ENCODE measurements at places on chromosomes 2 and 18.

- DNase-seq, result no peak
Measured at GRCh38 chr2:218960309-218961165, 1.1 kb downstream of the CDK5R2 start.

DNA sequence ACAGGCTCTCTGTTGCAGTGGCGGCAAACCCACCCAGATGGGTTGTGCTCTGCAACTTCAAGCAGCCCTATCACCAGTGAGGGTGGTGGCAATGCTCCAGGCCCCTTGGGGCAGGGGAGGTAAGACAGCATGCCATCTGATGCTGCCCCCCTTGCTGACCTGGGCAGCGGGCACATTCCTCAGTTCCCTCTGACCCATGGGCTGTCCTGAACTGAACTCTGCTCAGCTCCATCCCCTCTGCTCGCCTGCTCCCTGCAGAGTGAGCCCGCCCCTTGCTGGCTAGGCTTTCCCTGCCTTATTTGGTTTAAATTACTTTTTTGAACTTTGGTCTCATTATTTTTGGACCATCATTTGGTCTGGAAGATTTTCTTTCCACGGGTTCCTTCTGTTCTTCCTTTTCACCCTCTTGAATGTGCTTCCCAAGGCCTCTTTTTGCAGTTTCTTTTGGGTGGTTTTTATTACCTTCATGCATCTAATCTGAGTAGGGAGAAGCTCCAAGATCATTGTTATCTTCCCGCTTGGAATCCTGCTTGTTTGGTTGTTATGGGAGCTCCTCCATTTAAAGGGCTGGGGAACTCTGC, 565.4 kb downstream of the TNS1 start:
- DNase-seq, result no peak

DNA sequence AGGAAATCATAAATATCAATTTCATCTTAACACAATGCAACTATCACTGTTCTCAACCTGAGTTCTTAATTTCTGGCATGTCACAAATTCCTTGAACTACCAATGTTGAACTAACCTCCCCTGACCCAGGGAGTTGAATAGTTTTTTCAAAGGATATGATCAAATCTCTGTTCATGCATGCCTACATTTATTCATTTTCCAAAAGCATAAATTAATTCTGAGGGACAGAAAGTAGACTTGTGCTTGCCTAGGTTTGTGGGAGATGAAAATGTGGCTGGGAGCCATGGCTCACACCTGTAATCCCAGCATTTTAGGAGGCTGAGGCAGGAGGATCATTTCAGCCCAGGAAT, 175.7 kb downstream of the TGIF1 start:
- no peak for DNase-seq

DNA sequence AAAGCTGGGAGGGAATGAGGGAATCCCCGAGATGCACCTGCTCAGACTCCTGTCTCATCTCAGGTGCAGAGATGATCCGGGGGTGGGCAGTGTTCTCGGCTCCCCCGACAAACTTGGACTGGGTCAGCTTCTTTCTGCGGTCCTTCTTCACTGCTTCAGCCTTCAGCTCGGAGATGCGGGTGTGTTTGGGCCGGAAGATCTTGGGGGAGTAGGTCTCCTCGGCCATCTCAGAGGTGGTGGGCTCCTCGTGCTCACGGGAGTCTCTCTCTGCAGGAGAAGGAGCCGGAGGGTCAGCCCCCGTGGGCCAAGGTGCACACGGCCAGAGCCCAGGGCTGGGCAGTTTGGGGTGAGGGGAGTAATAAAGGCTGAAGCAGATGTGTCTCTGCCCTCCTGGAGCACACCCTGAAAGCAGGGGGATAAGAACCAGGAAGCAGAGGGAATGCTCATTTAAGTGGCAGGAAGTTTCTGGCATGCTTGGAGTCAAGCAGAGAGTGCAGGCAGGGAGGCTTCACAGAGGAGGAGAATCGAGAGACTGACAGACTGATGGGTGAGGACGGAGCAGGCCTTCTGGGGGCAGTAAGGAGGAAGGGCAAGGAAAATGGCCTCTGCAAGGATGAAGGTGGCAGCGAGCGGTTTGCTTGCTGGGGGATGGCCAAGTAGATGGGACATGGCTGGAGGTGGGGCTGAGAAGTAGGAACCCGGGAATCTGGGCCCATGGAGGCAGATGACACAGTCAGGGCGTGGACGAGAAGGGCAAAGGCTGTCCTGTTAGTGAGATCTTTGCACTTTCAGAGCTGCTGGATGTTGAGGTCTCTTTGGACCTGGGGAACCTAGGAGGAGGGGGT, 16.3 kb downstream of the IGFBP5 start:
- no peak for DNase-seq

- no peak for DNase-seq
Measured at GRCh38 chr2:70927138-70927537, 8.6 kb upstream of the ATP6V1B1 start.

DNA sequence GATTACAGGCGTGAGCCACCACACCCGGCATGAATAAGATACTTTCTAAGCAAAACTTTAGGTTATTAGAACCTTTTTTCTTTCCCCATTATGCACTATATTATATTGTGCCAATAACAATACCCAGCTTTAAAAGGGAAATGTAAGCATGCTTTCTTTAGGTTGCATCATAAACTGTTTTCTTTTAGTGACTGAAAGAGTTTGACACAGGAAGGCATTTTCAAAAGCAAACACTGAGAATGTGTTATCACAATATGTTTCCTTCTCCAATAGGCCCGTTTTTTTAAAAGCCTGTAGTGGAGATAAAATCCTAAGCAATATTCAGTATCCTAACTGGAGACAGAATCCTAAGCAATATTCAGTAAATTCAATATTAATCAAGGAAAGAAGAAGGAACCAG, 16.7 kb upstream of the EPB41L5 start:
- no peak for DNase-seq

- DNase-seq, result no peak
Measured at GRCh38 chr2:98515250-98515991, 70.8 kb downstream of the INPP4A start.

- no peak for DNase-seq
Measured at GRCh38 chr2:28274911-28275685, 117.6 kb upstream of the FOSL2 start.

DNA sequence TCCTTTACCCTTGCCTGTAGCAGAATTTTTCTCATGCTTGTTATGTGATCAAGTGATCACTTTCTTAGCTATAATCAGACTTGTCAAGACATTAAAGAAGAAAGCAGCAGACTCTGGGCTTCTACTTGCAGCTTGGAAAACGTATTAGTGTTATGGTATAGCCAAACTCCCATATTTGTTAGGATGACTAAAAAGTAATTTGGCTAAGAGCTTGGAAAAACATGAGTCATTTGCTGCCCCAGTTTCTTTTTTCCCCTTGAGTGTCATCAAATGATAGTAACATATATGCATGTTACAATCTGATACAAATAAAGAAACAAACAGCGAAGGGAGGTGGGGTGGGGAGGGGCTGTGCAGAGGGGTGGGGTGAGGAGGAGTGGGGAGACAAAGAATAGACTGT, 155.5 kb downstream of the IKZF2 start:
- DNase-seq, result no peak

- DNase-seq, result peak; percentile 66
Measured at GRCh38 chr2:208025037-208025813, at the start of gene PLEKHM3. Gene PLEKHM3 (minus strand): TSS chr2:208025527. CDS start chr2:208001639, 23,888 bp downstream.

DNA sequence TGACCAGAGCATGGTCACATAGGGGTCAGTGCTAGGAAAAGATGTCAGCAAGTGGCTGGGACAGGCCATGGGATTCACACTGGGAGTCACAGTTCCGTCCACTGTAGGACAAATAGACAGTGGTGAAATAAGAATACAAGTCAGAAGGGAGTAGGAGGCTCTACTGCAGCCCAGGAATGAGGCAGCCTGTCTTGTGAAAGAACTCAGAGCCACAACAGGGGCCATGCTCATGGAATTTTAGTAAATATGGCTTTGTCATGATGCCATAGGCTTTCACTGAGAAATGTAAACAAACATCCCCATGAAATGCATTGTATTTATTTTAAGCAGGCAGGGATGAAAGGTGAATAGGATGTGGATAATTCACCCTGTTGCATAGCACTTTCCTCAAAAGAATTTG, 504.3 kb downstream of the SOX11 start:
- no peak for DNase-seq

DNA sequence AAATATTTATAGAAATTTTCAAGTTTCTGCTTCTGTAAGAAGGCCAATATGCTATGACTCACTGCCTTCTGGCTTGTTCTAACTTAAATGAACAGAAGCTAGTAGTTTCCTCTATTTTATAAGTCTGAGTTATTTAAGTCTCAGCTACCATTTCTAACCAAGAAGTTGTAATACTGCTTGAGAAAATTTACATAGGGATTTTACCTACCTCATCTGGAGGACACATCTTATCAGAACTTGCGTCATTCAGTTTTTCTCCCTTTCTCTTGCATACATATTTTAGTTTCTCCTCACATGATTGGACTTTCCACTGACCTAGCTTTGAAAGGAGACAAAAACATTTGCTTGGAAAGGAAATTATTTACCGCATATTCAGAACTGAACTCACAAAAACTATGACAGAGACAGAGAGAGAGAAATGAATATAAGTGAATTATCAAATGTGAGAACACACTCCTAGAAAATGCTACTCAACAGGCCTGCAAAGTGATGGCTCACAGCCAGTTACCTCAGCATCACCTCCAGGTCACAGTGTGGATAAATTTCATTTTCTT, 81.1 kb upstream of the CD302 start:
- no peak for DNase-seq

DNA sequence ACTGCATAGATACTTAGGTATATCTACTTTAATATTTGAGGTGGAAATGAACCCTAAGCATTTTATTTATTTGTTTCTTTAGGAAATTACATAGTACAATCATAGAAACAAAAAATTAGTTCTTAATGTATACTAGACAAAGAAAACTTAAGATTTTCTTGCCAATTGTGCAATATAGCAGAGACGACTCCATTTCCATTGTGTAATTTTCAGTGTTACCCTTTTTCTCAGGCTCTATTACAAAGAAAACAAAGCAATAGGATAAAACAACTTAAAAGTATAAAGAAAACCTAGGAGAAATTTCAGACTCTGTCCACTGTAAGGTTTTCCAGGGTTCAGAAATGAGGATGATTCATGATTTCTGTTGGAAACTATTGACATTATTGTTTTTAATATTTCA, 89.0 kb upstream of the SERTAD2 start:
- DNase-seq, result no peak

DNA sequence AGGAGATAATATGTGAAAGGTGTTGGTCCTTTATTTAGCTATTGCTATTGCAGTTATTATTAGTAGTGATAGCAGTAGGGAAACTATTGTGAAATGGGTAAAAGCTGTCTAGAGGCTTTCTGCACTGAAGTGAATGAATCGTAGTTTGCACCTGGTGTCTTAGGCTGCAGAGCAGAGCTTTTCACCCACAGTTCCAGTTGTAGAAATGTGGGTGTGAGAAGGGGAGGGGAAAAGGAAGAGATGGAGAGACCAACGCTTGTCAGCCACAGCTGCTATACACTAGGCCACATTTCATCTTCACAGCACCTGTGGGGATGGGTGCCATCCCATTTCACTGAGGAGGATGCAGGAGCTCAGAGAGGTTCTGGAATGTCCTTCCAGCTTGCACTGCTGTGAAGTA, 50.0 kb downstream of the TRPM8 start:
- no peak for DNase-seq

- DNase-seq, result no peak
Measured at GRCh38 chr2:170276056-170276455, 98.1 kb downstream of the MYO3B start.

DNA sequence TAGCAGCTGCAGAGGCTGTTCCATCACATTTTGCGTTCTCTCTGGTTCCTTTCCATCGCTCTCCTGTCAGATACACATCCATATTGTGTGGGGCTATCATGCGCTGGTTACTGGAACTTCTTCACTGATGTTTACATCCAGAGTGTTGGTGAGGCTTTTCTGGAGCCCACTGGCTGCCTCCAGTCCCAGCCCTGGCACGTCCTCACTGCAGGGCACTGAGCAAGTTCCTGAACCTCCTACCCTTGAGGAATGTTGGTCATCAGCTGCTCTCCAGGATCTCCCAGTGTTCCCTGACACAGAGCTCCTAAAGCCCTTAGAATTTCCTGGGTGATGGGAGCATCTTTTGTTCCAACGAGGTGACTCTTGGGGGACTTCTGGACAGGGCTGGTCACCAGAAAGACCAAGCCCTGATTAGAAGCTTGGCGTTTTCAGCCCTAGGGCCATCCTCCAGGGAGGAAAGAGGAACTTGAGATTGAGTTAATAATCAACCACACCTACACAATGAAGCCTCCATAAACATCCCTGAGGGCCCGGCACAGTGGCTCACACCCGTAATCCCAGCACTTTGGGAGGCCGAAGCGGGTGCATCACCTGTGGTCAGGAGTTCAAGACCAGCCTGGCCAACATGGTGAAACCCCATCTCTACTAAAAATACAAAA, 81.3 kb downstream of the TFCP2L1 start:
- no peak for DNase-seq

- no peak for DNase-seq
Measured at GRCh38 chr18:63245600-63245999, 74.0 kb downstream of the BCL2 start.

DNA sequence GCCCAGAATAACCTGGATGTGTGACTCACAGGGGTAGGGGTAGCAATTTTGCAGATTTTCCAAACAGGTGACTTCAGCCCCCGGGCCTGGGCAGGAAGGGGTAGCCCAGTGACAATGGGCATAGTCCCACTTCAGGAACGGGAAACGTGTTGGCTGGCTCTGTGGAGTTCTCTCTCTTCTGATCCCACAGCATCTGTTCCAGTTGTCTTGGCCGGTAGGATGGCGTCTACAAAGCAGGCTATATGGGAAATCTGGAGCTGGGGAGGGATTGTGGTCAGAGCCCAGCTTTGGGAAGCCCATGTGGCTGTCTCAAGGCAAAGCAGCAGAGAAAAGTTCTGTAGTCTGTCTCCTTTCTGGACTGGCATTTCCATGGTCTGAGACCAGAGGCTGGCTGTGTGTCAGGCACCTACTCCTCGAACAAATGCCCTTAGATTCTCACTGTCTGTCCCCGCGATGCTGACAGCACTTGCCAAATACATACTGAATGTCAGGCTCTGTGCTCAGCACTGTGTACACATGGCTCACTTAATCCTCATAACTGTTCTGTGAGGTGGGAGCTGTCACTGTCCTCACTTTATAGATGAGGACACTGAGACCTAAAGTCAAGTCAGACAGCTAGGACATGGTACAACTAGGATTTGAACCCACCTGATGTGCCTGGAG, 17.9 kb upstream of the TMEM214 start:
- no peak for DNase-seq

- DNase-seq, result no peak
Measured at GRCh38 chr2:181231151-181231550, 226.0 kb upstream of the ITGA4 start.

GRCh38 chr18:58076052-58076451, 32.0 kb downstream of the NEDD4L start:
- DNase-seq, result no peak

GRCh38 chr2:29865512-29865911, 55.9 kb downstream of the ALK start:
- no peak for DNase-seq

DNA sequence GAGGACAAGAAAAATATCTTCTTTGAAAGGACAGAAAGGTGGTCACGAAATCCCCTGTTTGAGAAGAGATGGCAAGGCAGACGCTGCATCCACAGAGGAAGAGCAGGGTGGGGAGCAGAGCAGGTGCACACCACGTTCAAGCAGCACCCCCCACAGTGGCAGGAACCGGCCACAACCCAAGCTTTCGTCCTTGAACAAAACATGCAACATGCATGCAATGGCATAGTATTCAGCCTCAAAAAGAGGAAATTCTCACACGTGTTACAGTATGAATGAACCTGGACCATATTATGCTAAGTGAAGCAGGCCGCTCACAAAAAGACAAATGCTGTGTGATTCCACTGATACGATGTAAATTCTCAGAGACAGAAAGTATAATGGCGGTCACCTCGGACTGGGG, 51.4 kb downstream of the CMPK2 start:
- no peak for DNase-seq
